ENCODE measurements at places on chromosomes 11 and 22.

GRCh38 chr11:6321961-6322362 is 1.7 kb upstream of the CAVIN3 start:
- peak; percentile 11 for DNase-seq

DNA sequence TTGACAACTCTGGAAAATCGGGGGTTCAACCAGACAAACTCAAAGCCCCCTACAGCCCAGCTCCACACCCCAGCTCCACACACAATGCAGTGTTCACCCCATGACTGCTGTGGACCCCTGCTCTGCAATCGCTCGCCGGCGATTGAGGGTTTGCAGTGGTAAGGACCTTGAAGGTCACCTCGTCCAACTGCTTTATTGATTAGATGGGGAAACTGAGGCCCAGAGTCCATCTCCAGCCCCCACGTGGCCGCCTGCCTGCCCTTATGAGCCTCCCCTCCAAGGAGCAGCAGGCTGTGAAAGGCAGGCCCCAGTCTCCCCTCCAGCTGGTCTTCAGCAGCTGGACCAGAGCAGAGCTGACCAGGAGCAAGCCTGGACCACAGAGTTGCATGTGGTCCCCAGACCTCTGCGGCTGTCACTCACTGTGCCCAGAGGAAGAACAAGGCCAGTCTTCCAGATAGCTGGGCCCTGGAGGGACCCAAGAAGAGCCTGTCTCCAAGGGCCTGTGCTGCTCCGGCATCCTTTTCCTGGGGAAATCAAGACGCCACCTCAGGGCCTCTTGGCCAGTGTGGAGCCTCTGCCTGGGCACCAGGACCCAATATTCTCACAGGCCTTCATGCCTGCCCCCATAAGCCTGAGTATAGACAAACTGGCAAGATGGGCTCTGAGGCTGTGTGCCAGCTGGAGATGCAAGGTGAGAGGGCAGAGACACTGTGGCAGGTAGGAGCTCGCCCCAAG is 8.8 kb upstream of the LINC01488 start:
- no peak for DNase-seq

DNA sequence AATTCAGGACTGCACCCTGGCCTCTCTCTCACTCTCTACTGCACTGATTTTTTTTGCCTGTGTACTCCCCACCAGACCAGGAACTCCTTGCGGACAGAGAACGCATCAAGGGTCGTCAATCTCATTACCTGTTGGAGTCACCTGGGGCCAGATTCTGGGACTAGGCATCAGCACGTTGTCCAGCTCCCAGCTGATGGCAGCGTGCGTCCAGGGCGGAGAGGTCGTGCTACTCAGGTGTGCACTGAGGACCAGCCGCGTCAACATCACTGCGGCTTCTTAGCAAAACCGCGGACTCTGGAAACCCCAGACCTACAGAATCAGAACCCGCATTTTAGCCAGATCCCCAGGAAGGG is 13.1 kb downstream of the KCNJ5 start:
- no peak for DNase-seq

- DNase-seq, result no peak
Measured at GRCh38 chr22:50360578-50360977, 17.5 kb downstream of the PPP6R2 start.

Measured in activated T-cell treated with anti-CD3 and anti-CD28 coated beads, Interleukin-2, amount 50 U/mL, for 72 hours (primary cell).